PC-3 (cell line): ENCODE measurements at places on chromosomes 7 and 10.

DNA sequence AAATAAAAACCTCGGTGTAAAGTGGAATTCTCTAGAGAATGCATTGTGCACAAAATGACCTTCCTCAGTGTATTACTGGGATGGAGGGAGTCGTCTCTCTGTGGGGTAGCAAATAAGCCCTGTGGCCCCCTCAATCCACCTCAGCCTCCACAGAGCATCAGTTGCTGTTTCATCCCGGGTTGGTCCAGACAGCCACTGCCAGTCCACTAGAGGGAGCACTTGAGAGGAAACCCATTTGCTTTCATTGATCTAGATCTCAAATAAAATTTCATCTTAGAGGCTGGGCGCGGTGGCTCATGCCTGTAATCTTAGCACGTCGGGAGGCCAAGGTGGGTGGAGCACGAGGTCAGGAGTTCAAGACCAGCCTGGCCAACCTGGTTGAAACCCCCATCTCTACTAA is 1128.7 kb downstream of the CNTNAP2 start:
- DNase-seq: peak; percentile 76
- H3K27me3 ChIP-seq: no peaks in the 10 kb centered on the region
- no peaks in the 10 kb centered on the region for H3K36me3 ChIP-seq
- no peak overlapping the region for H3K27ac ChIP-seq

DNA sequence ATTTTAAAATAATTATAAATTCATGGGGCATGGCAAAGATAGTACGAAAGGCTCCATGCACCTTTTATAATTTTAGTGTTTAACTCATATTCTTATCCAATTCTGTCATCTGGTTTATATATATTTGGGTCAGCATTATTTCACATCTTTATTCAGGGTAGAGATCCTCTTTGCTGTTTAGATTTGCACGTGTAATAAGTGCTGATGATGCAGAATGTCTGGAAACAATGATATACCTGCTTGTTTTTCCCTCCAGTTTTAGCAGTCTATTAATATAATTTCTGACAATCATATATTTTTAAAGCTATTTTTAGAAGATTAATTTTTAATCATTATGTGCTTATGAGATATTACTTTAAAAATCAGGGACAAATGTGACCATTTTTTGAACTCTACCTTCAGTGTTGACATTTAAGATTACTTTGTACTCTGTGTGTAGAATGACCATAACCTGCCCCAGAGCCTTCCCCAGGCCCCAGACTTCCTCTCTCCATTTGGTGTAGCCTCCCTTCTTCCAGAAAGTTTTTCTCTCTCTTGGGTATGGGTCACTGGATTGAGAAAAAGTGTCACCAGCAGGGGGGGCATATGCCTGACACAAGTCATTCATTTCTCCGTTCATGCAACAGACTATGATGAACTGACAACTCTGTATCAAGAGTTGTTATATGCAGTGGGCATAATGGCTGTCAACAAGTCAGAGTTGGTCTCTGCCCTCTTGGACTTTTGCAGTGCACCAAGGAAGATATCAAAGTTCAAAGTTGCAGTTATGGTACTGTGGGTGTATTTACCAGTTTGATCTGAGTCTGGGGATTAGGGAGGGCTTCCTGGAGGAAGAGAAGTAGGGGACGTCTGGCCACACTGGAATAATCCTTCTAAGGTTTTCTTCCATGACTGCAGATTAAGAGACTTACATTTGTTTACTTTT is 192.6 kb upstream of the CCDC6 start:
- no peak overlapping the region for H3K27ac ChIP-seq
- no peaks in the 10 kb centered on the region for H3K36me3 ChIP-seq
- H3K4me3 ChIP-seq: no peak overlapping the region
- DNase-seq: peak; percentile 62

DNA sequence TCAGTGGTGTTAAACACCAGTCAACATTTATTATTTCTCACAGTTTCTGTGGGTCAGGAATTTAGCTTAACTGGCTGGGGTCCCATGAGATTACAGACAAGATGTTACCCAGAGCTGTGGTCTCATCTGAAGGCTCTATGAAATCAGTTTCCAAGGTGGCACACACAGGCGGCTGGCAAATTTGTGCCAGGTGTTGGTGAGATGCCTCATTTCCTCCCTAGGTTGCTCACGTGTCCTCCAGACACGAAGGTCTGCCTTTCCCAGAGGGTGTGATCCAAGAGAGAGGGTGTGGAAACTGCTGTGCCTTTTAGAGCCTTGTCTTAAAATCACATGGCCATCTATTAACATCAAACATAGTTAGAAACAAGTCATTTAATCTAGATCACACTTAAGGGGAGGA is 209.0 kb downstream of the JCAD start:
- no peak overlapping the region for H3K27ac ChIP-seq
- H3K36me3 ChIP-seq: no peaks in the 10 kb centered on the region
- H3K27me3 ChIP-seq: no peaks in the 10 kb centered on the region
- no peak overlapping the region for H3K4me3 ChIP-seq

- no peaks in the 10 kb centered on the region for H3K27me3 ChIP-seq
- H3K4me1 ChIP-seq: no peaks in the 10 kb centered on the region
- H3K4me3 ChIP-seq: no peak overlapping the region
- no peak overlapping the region for H3K27ac ChIP-seq
- DNase-seq: no peak
These were observed 54.4 kb downstream of the ARMH3 start for GRCh38 chr10:102001435-102002068.

GRCh38 chr7:105009667-105010503 is 4.1 kb upstream of the KMT2E start:
- no peak for DNase-seq
- H3K4me3 ChIP-seq: peak overlapping the region; percentile 78
